ENCODE measurements at places on chromosomes 4 and X. TPM values are rescaled to one million over a fixed set of nuclear protein-coding genes. Genes with fewer than 3 reads are reported as not detected.

DNA sequence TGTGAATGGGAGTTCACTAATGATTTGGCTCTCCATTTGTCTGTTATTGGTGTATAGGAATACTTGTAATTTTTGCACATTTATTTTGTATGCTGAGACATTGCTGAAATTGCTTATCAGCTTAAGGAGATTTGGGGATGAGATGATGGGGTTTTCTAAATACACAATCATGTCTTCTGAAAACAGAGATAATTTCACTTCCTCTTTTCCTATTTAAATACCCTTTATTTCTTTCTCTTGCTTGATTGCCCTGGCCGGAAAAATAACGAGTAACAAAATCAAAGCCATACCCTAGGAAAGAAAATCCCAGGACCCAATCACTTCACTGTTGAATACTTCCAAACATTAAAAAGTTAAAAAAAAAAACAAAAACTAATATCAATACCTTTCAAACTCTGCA is 67.7 kb upstream of the UGT2B4 start:
- no peaks in the 10 kb centered on the region for H3K36me3 ChIP-seq
- no peaks in the 10 kb centered on the region for H3K27me3 ChIP-seq
- DNase-seq = no peak
- no peaks in the 10 kb centered on the region for H3K4me1 ChIP-seq

The OCIAD1 gene
- 93.7 TPM for total RNA-seq

The TCP11X2 gene
- not detected for total RNA-seq

The F9 gene
- not detected for total RNA-seq

The DRP2 gene
- total RNA-seq = not detected
